ENCODE measurements at places on chromosomes 2 and 18.
A peak's percentile ranks its signal among the peaks of the same experiment; 100 is the strongest.

DNA sequence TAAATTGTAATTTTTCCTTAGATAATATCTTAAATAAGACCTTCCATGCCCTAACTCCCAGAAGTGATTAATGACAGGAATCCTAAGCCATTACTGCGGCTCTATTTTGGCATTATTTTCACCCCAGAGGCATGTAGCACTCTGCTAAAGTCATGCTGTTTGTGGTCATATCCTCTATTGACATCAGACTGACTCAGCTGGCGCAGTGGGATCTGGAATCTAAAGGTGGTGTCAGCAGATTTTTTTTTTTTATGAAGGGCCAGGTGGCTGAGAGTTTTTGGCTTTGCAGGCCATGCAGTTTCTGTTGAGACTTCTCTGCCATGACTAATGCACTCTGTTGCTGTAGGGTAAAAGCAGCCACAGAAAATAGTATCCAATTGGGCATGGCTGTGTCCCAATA, 64.1 kb upstream of the ACVR1C start:
- DNase-seq: no peak

- no peak for DNase-seq
Measured at GRCh38 chr2:83900862-83901261, 558.2 kb downstream of the SUCLG1 start.

DNA sequence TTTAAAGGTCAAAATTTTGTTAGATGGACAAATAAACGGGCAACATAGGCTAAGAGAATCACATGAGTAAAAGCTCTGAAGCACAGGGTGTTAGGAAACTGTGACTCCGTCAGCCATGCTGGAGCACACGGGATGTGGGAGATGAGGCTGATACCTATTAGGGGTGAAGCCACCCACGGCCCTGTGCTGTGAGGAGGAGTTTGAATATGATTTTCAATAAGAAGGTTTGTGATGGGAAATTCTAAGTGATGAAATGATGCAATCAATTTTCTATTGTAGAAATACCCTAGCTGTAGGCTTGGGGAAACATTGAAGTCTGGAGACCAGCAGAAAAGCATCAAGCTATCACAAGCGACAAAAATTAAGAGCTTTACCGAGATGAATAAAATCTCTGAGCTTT, 431.3 kb downstream of the CMPK2 start:
- DNase-seq: no peak

DNA sequence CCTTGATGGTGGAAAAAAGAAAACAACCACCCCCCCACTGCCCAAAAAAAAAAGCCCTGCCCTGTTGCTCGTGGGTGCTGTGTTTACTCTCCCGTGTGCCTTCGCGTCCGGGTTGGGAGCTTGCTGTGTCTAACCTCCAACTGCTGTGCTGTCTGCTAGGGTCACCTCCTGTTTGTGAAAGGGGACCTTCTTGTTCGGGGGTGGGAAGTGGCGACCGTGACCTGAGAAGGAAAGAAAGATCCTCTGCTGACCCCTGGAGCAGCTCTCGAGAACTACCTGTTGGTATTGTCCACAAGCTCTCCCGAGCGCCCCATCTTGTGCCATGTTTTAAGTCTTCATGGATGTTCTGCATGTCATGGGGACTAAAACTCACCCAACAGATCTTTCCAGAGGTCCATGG, 28.0 kb downstream of the MAL start:
- no peak for DNase-seq

- DNase-seq: peak; percentile 7
Measured at GRCh38 chr18:79954791-79955190, 3.3 kb upstream of the SLC66A2 start.

DNA sequence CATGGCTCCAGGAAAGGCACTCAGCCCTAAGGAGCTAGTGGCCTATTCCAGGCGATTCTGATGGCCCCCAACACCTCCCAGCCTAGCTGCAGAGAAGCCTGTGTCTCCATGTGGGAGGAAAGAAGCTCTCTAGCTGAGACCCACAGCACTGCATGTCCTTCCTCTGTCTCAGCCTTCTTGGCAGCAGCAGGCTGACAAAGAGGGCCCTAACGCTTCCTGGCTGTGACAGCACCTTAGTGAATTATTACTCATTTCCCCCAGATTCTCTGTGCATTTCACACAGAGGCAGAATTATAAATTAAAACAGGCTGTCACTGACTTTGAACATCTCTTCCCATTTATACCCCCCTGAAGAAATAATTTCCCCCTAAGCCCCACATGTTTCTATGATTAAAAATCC, 206.8 kb downstream of the CLIP4 start:
- no peak for DNase-seq

- no peak for DNase-seq
Measured at GRCh38 chr18:71630696-71631095, 913.4 kb downstream of the CBLN2 start.

GRCh38 chr2:209046163-209046562, 377.7 kb upstream of the MAP2 start:
- no peak for DNase-seq

DNA sequence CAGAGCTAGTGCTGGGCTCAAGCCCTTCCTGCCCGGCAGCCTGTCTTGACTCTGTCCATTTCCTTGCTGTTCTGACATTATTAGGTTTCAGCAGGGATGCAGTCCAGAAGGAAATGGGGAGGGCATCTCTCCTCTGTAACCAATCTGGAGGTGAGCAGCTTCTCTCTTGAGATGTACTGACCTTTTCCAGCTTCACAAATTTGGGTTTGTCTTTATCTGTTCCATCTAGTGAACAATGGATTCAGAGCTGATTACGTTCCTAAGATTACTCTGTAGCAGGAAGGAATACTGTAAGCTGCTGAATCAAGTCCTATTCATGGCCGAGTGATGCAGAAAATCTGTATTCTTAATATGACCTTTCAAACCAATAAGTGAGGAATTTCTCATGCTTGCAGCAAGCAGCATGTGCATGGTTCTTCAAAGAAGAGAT, 11.0 kb downstream of the PLA2R1 start:
- no peak for DNase-seq

- no peak for DNase-seq
Measured at GRCh38 chr18:49841236-49842217, 28.2 kb upstream of the ACAA2 start.

- DNase-seq: no peak
Measured at GRCh38 chr2:113219525-113219888, 45.7 kb downstream of the PSD4 start.

DNA sequence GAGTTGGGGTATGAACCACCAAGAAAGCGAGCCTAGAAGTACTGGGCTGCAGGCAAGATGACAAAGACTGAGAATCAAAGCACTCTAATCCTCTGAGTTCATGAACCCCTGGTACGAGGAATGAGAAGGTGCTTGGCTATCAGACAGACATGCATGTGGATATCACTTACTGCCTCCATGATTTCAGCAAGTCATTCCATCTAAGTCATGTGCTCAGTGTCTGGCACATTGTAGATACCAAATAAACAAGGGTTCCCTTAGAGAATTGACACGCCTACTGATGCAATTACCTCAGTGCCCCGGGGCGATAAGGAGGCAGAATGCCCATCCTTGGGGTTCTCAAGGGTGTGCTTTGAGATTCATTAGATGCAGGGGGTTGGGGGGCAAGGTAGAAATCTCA, 125.6 kb upstream of the PKDCC start:
- no peak for DNase-seq

GRCh38 chr18:10062302-10063300, 148.8 kb downstream of the VAPA start:
- no peak for DNase-seq

- DNase-seq: no peak
Measured at GRCh38 chr18:11148680-11149440, 509 bp downstream of the PIEZO2 start.

DNA sequence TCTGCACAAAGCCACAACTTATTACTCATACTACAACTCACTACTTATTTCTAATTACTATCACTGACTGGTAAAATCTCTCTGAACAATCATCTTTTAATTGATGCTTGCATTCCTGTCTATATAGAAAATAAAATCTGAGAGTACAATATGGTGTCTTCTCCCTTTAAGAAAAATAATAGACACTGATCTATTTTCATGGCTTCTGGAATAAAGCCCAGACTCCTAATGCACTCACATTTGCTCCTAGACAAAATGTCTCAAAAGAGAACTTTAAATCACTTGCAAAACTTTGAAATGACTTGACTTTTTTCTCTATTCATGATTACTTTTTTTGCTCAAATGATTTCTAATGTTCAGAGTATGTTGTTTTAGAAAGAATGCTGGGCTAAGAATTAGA, 28.7 kb downstream of the ESCO1 start:
- DNase-seq: no peak

DNA sequence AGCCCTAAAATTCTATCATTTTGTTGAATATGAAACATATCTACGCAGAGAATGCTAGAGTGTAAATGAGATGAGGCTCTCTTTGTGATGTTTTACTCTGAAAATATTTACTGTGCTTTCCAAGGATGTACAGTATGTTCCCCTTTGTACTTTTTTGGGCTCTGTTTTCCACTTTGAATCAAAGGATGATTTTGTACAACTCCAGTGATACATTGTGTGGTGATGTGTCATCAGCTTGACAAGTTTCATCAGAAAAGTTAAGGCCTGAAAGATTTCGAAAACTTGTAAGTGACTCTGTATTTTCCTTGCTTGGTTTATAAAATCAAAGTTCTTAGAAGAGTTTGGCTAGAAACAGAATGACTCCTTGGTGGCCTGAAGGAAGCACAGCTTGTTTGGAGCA, 206.3 kb downstream of the LTBP1 start:
- DNase-seq: no peak

GRCh38 chr18:58557008-58557435, 71.9 kb downstream of the ALPK2 start:
- no peak for DNase-seq

DNA sequence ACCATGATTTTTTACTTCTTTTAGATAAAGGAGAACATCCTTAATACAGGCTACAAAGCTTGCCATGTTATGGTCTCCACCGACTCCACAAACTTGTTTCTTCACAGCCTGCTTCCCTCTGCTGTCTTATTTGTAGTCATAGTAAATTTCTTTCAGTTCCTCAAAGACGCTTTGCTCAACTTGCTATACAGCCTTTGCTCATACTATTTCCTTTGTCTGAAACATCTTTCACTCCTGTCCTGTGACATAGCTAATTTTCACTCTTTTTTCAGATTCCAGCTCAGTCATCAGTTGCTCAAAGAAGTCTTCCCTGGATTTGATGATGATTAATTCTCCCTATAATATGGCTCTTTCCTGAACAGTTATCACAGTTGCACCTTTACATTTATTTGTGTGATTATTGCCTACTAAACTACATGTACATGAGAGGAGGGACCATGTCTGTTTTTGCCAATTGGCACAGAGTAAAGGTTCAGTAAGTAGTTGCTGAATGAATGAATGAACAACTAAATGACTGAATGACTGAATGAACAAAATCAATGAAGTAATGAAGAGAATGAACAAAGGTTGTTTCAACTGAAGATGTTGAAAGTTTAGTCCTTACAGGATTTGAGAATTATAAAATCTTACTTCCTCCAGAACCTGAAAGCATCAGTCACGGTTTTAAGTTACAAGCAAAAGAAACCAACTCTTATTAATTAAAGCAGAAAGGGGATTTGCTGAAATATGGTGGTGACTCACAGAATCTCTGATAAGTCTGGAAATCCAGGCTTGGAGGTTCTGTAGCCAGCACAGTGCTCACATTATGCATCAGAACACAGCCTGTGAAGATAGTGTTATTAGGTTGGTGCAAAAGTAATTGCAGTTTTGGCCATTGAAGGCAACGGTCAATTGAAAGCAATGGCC, 186.4 kb upstream of the FAM98A start:
- DNase-seq: no peak

- no peak for DNase-seq
Measured at GRCh38 chr2:224173210-224173609, 134.1 kb upstream of the SERPINE2 start.

DNA sequence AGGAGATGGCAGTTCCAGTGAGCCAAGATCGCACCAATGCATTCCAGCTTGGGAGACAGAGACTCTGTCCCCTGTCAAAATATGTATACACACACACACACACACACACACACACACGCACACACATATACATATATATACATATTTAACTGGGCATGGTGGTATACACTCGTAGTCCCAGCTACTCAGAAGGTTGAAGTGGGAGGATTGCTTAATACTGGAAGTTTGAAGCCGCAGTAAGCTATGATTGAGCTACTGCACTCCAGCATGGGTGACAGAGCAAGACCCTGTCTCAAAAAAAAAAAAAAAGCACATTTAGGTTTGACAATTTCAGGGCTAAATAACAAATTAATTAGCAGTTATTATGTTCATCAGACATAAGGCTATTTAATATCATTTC, 36.0 kb upstream of the ATIC start:
- no peak for DNase-seq

DNA sequence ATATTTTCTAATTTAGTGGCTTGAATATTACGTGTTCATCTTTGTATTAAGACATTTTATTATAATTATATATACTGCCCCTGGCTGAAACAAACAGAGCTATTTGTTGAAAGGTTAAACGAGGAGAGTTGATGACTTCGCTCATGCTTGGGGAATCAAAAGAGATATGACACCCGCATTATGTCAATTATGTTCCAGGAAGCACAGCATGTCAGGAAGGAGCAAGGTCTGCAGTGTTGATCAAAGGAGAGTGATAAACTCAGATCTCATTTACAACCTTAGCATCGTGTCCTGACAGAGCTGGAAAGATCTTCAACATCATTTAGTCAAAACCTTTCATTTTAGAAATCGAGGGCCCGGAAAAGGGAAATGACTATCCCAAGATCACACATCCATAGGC, 510.1 kb downstream of the TDRD15 start:
- no peak for DNase-seq

DNA sequence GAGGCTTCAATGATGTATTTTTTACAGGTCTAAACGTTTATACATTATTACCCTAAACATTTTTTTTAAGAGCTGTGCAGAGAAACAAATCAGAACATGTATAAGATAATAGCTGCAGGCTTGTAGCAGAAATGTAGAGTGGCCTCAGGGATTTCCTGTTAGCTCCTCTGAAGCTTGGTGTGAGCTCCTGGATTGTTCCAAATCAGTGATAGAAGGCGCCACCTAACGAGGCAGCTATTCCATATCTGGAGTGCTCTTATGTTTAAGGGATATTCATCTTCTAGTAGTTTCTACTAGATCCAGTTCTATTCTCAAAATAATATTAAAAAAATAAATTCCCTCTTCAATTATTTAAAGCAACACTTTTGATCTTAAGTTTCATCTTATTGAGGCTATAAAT, 93.1 kb downstream of the LRP1B start:
- DNase-seq: no peak

DNA sequence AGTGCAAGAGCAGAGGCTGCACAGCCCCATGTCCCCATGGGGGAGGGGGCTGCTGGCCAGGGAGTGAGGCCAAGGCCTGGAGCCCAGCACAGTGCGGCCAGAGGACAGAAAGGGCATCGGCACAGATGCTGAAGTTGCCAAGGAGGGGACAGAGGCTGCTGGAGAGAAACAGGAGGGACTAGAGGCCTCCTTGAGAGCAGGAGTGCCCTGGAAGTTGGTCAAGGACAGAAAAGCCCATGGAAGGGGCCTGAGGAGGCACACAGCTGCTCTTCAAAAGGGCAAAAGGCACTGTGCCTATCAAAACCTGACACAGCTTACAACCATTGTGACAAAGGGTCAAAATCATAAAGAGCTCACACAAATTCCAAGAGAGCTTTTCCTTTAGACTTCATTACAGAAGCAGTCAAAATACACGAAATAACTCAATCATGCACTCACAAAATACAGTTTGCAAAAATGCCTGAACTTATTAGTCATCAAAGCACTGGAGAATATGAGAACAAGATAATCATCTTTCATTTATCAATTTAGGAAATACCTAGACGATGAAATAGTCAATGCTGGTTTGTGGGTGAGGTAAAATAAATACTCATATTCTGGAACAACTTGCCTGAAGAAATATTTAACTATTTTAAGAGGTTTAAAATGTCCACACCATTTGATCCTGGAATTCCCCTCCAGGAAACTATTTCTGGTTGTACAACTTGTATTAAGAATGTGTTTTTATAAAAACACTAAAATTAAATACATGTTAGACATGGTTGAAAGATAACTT, 79.6 kb downstream of the USP40 start:
- no peak for DNase-seq

All from omental fat pad (tissue), 4 donors.